GM13976 (cell line): ENCODE measurements at places on chromosomes 5 and 9.

- no peak for DNase-seq
These were observed 131.7 kb upstream of the CCNG1 start for GRCh38 chr5:163305655-163306054.

DNA sequence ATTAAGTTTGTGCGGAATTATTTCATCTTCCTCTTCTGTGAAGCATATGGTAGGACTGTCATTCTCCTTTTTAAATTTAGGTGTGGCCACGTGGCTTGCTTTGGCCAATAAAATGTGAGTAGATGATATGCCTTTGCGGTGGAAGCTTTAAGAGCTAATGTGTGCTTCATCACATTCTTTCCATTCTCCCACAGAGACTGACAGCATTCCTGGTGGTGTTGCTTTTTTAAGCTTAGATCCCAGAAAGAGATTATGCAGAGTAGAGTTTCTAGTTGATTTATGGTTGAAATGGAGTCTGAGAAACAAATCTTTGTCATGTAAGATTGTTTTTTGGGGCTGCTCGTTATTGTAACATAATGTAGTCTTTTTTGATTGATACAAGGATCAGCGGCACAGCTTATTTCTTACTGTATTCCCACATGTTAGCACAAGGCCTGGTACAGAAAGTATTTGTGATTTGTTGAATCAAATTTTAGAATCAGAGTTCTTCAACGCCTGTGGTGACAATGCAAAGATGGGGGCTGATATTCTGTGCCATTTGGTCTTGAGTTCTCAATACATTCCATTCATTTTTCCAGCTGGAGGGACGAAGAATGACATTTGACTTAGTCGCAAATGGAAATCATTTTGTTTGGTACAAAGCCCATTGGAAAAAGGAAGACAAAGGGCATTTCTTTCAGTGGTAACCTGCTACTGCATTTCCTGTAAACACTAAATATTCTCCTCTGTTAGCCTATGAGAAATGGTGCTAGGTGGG, 209.9 kb upstream of the VLDLR start:
- no peak for DNase-seq

DNA sequence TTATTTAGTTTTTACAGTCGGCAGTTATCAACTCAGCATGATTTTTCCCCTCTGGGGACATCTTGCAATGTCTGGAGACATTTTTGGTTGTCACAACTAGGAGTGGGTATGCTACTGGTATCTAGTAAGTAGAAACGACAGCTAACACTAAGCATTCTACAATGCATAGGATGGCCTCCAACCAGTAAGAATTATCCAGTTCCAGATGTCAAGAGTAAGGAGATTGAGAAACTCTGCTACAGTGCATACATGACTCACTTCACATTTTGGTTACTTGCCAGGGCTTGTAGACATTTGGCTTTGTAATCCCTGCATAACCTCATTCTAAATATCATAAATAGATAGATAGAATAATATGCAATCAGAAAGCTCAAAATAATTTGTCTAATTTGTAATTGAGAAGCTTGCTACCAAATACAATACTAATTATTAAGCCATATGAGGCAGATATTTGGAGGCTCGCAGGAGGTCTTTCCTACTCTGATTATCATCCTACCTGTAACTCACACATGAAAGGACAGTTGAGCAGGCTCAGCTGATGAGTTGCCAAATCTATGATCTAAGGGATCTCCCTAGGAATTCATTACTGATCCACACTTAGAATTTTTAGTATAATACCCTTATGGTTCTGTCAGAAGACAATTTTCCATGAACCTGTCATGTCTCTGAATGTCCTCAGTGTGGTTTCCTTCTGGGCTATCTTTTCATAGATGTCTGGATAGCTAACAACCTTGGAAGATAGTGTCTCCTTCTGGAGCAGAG, 346.9 kb upstream of the TLE4 start:
- no peak for DNase-seq

DNA sequence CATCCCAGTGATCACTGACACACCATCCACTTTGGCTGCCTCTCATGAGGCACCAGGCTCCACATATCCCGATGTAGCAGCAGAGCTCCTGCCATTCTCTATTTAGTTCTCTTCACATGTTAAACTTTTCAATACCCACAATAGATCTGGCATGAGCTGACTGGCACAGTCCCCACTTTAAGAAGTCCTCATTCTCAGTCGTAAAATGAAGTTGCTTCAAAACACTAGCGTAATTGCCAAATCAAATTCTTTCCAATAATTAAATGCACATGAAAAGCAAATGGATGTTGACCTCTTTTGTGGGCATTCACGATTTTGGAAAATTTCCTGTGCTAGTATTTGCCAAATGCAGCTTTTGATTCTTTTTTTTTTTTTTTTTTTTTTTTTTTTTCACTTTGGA, 32.4 kb downstream of the HAPLN1 start:
- DNase-seq = no peak

DNA sequence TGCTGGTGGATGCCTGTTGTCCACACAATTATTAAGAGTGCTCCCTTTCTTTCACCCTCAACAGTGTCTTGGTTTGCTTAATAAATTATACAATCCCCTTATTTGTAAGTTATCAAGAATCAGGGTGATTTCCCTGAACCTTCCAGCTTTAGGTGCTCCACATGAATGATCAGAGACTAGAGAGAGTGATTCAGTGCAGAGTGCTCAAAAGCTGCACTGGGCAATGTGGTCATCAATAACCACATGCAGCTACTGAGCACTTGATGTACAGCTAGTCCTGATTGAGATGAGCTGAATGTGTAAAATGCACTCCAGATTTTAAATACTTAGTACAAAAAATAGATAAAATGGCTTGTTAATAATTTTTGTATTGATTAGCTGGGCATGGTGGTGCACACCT, 76.8 kb upstream of the TRIO start:
- DNase-seq = no peak
